ENCODE measurements at places on chromosomes 2 and 18. TPM values are rescaled to one million over a fixed set of nuclear protein-coding genes. Genes with fewer than 3 reads are reported as not detected.

DNA sequence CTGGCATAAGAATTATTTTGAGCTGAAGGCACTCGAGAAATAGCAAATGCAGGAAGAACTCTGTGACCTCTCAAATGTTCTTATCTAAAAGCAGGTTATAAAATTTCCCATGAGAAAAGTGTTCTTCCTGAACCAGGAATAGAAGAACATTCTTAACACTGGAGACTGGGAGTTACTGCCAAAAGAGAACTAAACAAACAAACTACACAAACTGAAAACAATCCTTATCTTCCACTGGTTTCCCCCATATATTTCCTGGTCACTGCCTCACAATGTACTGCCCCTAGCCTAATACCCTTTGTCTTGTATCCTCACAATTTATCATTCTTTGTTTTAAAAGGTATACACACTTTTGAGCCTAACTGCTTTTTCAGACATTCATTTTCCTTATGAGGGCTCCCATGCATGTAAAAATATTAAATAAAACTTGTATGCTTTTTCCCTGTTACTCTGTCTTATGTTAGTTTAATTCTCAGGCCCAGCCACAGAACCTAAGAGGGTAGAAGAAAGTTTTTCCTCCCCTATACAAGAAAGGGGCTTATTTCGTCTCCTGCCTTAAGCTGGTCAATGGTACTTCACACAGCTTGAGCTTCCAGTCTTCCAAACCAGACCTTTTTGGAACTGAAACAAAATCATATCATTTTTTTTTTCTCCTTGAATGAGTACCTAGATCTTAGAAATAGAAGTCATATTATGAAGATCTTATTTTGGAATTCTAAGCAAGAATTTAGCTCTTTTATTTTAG lies 110.6 kb downstream of the MSTN start:
- no peaks in the 10 kb centered on the region for H3K4me1 ChIP-seq
- H3K27ac ChIP-seq: no peak overlapping the region
- no peak for DNase-seq
- no peak overlapping the region for H3K4me3 ChIP-seq
- no peaks in the 10 kb centered on the region for H3K27me3 ChIP-seq

DNA sequence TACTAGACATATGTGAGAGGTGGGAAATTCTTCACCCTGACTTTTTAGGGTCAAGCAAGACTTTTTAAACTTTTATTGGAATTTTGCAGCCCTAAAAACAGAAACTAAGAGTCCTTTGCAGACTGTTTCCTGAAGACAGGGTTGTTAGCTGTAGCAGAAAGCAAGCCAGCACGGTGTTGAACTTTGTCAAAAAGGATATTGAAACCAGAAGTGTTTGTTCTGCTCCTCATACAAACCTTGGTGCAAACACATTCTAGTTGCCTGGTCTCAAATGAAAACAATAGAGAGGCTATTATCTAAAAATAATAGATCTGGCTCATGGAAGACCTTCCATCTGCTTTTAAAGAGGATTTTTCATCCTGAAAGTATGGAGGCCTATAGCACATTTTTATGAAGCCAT lies 65.8 kb upstream of the IGFBP5 start:
- H3K27me3 ChIP-seq: no peaks in the 10 kb centered on the region
- H3K36me3 ChIP-seq: no peaks in the 10 kb centered on the region
- H3K27ac ChIP-seq: no peak overlapping the region
- peaks cover 36% of the 10 kb centered on the region for H3K4me1 ChIP-seq
- no peak overlapping the region for H3K4me3 ChIP-seq

GRCh38 chr2:196638765-196639164 lies 750 bp upstream of the CCDC150 start:
- H3K27ac ChIP-seq: no peak overlapping the region
- H3K36me3 ChIP-seq: no peaks in the 10 kb centered on the region
- peaks cover 42% of the 10 kb centered on the region for H3K4me1 ChIP-seq
- H3K4me3 ChIP-seq: peak overlapping the region; percentile 83

DNA sequence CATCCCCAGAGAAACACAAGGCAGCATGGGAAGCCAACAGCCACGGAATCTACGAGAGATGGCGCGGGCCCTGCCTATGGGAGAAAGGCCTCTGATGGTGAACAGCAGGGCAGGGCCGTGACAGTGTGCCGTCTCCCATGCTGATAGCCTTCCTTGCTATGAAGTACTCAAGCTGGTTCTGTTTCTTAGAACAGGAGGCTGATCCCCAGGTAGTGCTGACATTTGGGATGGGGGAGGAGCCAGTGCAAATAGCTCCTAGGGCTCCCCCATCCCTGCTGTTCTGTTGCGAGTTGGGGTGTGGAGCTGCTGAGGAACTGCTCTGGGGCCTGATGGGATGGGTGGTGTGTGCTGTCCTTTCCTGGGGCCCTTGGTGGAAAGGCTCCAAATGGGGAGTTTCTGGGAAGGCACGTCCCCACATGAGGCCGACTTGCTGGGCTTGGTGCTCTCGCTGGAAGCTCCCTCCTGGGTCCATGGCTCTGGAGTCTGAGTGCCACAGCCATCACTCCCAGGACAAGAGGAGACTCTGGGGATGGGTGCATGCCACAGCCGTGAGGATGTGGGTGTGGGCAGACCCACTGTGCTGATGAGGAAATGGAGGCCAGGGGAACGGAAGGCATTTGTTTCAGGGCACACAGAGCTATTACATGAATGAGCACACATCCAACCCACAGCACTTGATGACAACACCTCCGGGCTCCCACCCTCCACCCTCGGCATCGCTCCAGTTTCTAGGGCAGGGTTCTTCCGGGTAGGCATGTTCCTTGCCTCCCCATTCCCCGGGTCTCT lies 246.8 kb downstream of the HDAC4 start:
- DNase-seq: no peak
- no peak overlapping the region for H3K4me3 ChIP-seq
- H3K27ac ChIP-seq: peak overlapping the region; percentile 15

DNA sequence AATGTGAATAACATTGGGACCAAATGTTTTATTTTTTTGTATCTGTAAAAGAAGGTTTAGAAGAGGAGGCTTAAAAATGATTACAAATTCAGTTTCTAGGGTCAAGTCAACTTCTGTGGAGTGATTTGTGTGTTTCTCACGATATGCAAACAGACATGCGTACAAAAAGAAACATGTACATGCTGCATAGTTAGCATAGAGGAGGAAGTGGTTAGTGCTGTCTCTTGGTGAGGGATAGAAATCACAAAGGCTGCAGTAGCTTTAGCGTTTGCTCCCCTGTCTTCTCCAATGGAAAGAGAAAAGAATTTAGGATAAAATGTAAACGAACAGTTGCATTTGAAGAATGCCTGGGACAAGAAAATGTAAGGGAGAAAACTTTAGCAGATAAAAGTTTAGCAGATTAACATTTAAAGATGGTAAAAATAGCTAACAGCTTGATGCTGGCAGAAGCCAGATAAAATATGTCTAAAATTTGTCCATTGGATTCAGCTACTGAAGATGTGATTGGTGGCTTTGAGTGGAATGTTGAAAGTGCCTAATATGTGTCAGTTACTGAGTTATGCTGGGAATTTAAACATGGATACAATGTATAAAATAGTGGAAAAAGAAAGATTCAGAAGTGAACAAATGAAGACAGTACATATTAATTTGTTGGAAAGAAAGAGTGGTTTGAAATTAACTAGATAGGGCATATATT lies 44.9 kb downstream of the MALT1 start:
- no peaks in the 10 kb centered on the region for H3K27me3 ChIP-seq
- DNase-seq: no peak
- no peaks in the 10 kb centered on the region for H3K36me3 ChIP-seq
- H3K27ac ChIP-seq: 0 out of 2 replicates have a peak overlapping the region, but pooled peaks have one; percentile 3
- peaks cover 2% of the 10 kb centered on the region for H3K4me1 ChIP-seq

GRCh38 chr2:8720741-8721140 lies 38.9 kb downstream of the ID2 start:
- no peak overlapping the region for H3K4me3 ChIP-seq
- no peak overlapping the region for H3K27ac ChIP-seq
- no peaks in the 10 kb centered on the region for H3K27me3 ChIP-seq

Gene GTF2A1L
- not detected for total RNA-seq

DNA sequence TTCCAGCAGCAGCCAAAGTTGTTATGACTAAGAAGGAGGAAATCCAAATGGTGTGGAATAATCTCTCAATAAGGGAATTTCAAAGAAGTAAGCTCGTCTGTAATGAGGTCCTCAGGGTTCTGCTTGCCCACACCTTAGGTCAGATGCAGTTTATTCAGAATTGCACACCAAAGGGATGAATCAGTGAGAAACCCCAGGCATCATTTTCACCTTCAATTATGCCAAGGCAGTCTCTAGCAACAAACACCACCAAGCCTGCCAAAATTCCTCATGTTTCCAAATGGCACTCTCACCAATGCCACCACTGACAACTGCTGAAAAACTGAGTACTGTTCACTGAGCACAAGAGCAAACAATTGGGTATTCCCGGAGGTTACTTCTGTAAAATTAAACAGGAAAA lies 43.6 kb downstream of the KCNG3 start:
- no peak overlapping the region for H3K4me3 ChIP-seq
- no peaks in the 10 kb centered on the region for H3K27me3 ChIP-seq
- H3K36me3 ChIP-seq: peaks cover 3% of the 10 kb centered on the region
- peaks cover 15% of the 10 kb centered on the region for H3K4me1 ChIP-seq
- peak overlapping the region; percentile 42 for H3K27ac ChIP-seq

Gene PPP1R1C
- total RNA-seq: 3.7 TPM

Gene SERPINB12
- not detected for total RNA-seq

GRCh38 chr2:124959581-124959980 lies 934.5 kb downstream of the CNTNAP5 start:
- H3K27ac ChIP-seq: no peak overlapping the region
- no peaks in the 10 kb centered on the region for H3K36me3 ChIP-seq
- DNase-seq: no peak
- no peak overlapping the region for H3K4me3 ChIP-seq
- no peaks in the 10 kb centered on the region for H3K4me1 ChIP-seq

GRCh38 chr2:64391424-64391823 lies 62.5 kb upstream of the LGALSL start:
- no peaks in the 10 kb centered on the region for H3K27me3 ChIP-seq
- H3K27ac ChIP-seq: no peak overlapping the region
- no peak overlapping the region for H3K4me3 ChIP-seq
- no peak for DNase-seq

DNA sequence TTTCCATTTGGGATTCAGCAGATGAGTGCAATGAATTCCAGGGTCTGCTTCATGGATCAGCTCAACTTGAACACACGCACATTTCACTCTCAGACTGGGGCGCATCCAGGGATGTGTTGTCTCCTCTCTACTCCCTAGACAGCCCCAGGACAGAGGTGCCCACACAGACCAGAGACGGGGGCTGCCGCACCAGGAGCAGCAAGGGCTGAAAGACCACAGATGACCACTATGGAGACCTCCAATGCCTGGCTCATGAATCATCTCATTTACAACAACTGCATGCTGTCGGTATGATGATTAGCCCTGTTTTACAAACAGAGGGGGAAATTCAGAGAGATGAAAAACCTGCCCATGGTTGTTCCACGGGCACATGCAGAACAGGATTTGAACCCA lies 63.1 kb downstream of the CYP26B1 start:
- no peak for DNase-seq
- H3K4me1 ChIP-seq: peaks cover 2% of the 10 kb centered on the region
- no peak overlapping the region for H3K4me3 ChIP-seq
- H3K27me3 ChIP-seq: peaks cover 2% of the 10 kb centered on the region
- peak overlapping the region; percentile 17 for H3K27ac ChIP-seq
- H3K36me3 ChIP-seq: peaks cover 3% of the 10 kb centered on the region

Gene NRP2
- total RNA-seq: 19.9 TPM

Gene PLEKHH2
- 5.8 TPM for total RNA-seq

- peaks cover 28% of the 10 kb centered on the region for H3K4me1 ChIP-seq
- peaks cover 20% of the 10 kb centered on the region for H3K36me3 ChIP-seq
- H3K27ac ChIP-seq: peak overlapping the region; percentile 89
- DNase-seq: no peak
These were observed 76.6 kb upstream of the UGP2 start for GRCh38 chr2:63765117-63765516.

GRCh38 chr18:39660141-39660540 lies 2094.5 kb upstream of the CELF4 start:
- peaks cover 29% of the 10 kb centered on the region for H3K4me1 ChIP-seq
- DNase-seq: no peak
- no peaks in the 10 kb centered on the region for H3K27me3 ChIP-seq

GRCh38 chr2:208361077-208361441 lies 45.5 kb upstream of the PTH2R start:
- H3K36me3 ChIP-seq: peaks cover 31% of the 10 kb centered on the region
- DNase-seq: no peak
- no peaks in the 10 kb centered on the region for H3K27me3 ChIP-seq
- H3K27ac ChIP-seq: no peak overlapping the region

Gene RGPD3
- 0.11 TPM for total RNA-seq

- no peaks in the 10 kb centered on the region for H3K27me3 ChIP-seq
- H3K4me1 ChIP-seq: peaks cover 34% of the 10 kb centered on the region
- peak overlapping the region; percentile 34 for H3K27ac ChIP-seq
- no peak overlapping the region for H3K4me3 ChIP-seq
- H3K36me3 ChIP-seq: no peaks in the 10 kb centered on the region
These were observed 145.1 kb downstream of the AGPS start for GRCh38 chr2:177537636-177538035.

- no peaks in the 10 kb centered on the region for H3K36me3 ChIP-seq
- peaks cover 3% of the 10 kb centered on the region for H3K27me3 ChIP-seq
- H3K4me1 ChIP-seq: no peaks in the 10 kb centered on the region
These were observed 13.6 kb downstream of the SAG start for GRCh38 chr2:233321166-233321565.

DNA sequence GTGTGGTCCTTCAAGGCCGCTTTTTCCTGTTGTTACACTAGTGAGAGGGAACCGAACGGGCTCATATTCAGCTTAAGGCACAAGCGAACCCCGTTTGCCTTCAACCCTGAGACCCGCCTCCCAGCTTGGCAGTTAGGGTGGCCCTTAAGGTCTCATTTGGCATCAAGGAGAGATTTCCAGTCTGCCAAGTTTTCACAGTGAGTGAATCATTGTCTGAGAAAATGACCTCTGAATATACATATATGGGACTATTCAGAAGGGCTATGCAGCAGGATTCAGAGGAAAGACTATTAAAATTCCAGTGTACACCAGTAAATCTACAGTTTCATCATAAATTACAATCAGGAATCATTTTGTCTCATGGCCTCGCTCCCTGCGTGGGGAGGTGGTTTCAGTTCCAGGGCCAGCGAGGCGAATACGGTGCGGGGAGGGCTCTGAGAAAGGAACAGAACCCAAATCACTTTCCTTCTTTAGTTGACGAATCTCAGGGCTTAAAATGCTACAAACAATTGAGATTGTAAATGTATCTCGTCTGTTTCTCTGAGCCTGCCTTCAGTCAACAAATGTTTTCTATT lies 231.4 kb downstream of the FAM210A start:
- H3K4me1 ChIP-seq: peaks cover 26% of the 10 kb centered on the region
- H3K4me3 ChIP-seq: no peak overlapping the region
- peaks cover 11% of the 10 kb centered on the region for H3K27me3 ChIP-seq
- H3K36me3 ChIP-seq: peaks cover 20% of the 10 kb centered on the region
- 0 out of 2 replicates have a peak overlapping the region, but pooled peaks have one; percentile 19 for H3K27ac ChIP-seq

Gene FSIP2
- 1.9 TPM for total RNA-seq

Gene VAMP5
- 6.3 TPM for total RNA-seq

DNA sequence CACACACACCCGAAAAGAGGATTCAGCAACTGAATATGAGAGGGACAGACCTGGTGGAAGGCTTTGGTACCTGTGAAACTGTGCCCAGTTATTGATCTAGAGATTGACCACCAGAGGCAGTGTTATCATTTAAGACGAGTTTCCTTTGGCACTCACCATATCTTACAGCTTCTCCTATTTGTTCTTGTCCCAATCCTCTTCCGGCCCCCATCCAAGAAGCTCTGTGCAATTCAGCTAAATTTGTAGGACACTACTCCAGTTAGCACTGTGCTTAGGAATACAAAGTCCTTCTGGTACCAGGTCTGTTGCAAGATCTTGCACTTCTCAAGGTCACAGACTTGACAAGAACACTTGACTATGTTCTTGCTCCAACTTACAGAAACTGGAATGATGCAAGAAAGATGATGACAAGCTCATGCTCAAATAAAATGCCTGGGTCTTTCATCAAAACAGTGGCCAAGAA lies 177.7 kb downstream of the TMEM247 start:
- no peak for DNase-seq
- no peaks in the 10 kb centered on the region for H3K27me3 ChIP-seq
- H3K36me3 ChIP-seq: no peaks in the 10 kb centered on the region
- no peak overlapping the region for H3K27ac ChIP-seq
- no peak overlapping the region for H3K4me3 ChIP-seq

Measured in WTC11 (cell line).